ENCODE measurements at places on chromosomes 2 and 18.

DNA sequence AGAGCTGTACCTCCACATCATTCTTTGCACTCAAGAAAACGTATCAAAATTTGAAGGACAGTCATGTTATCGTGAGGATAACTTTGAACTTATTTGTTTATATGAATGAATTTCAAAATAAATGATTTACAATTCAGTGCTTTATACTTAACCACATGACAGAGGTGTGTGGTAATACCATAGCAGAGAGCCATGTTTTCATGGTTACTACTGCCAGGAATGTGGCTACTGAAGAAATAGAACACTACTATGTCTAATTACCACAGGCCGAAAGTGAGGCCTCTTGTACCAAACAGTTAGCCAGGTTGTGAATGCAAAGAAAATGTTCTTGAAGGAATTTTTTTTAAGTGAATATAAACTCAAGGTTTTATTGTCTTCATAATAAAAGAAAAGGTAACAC is 49.2 kb downstream of the AAK1 start:
- DNase-seq, result no peak

DNA sequence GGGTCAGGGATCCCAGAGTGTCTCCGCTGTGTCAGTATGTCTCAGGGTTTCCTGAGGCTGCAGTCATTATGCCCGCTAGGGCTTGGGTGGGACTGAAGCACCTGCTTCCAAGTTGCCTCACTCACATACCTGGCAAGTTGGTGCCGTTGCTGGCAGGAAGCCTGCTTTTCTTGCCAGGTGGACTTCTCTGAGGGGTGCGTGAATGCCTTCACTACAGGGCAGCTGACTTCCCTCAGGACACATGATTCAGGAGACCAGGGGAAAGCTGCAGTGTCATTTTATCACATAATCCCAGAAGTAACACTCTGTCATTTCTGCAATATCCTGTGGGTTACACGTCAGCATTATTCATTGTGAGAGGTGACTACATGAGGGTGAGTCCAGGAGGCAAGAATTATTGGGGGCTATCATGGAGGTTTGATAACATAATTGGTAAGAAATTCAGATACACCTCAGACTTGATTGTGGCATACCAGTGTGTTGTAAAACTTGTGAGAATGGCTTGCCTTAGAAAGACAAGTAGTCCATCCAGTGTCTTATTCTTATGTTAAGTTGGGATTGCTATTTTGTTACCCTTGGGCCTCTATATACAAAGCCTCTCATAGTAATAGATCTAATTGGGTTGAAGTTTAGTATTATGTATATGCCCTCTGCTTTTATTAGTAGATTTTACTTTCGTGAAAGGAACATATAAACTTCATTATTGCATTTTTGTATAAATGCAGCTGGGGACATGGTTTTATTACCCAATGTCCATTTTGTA is 44.1 kb downstream of the NEDD4L start:
- no peak for DNase-seq

DNA sequence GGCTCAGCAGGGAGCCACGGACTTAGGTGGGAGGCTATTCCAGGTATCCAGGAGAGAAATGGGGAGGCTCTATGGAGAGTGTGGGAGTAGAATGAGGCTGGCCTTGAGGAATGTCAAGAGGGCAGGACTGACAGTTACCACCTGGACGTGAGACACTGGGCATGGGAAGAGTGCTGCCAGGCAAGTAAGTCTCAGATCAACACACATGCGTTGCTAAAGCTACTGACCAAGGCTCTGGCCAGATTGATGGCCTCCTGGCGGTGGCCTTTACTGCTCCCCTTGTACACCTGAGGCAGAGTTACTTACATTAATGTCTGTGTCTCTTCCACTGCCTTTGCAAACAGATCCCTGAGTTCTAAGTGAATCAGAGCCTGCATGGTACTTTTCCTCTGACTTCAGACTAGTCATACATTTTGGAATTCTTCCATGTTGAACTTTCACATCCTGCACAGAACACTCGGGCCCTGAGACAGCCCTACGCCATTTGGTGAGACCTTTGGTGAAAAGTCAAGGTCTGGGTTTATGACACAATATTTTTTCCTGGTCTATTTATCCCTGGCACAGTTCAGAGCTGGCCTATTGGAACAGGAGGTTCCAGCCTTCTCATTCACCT is 398.8 kb upstream of the TRIB2 start:
- no peak for DNase-seq

GRCh38 chr18:26414901-26415440 is 133.4 kb downstream of the KCTD1 start:
- no peak for DNase-seq

- no peak for DNase-seq
These were observed 22.2 kb downstream of the BIN1 start for GRCh38 chr2:127084611-127085316.
